ENCODE measurements at places on chromosomes 7 and 10. TPM values are rescaled to one million over a fixed set of nuclear protein-coding genes. Genes with fewer than 3 reads are reported as not detected.

SHTN1 gene
- 1.8 TPM for total RNA-seq

IQUB gene
- 0.50 TPM for total RNA-seq

KCNIP2 gene
- total RNA-seq: 0.62 TPM

ZNF680 gene
- total RNA-seq: 12.9 TPM

DYNC1I1 gene
- total RNA-seq: 2.1 TPM

SPDYE9 gene
- total RNA-seq: not detected

FOXP2 gene
- 6.6 TPM for total RNA-seq

SPDYE5 gene
- 0.12 TPM for total RNA-seq

ADCYAP1R1 gene
- not detected for total RNA-seq

NKX2-3 gene
- total RNA-seq: not detected

PDE6C gene
- total RNA-seq: not detected

RTKN2 gene
- total RNA-seq: 6.3 TPM

CFAP46 gene
- total RNA-seq: 0.87 TPM

CCL24 gene
- not detected for total RNA-seq

CFAP70 gene
- total RNA-seq: 0.44 TPM

All from uterine smooth muscle cell (primary cell).